ENCODE measurements at places on chromosomes 6 and 20.

DNA sequence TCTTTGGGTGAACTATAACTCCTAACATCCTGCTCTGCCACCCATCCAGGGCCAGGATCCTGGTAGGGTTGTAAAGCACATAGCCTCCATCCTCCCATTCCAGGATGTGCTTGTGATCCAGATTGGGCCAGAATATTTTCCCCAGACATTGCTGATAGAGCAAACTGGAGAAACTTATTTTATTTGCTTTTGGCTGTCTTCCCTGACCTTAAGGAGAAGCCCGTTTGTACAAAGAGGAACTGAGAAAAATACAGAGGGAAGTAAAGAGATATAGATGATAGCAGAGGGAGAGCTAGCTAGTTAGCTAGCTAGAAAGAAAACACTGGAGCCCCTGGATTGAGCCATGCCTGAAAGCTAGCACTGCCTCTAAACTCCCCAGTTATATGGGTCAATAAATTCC, 9.0 kb upstream of the HDAC2 start:
- DNase-seq = no peak

DNA sequence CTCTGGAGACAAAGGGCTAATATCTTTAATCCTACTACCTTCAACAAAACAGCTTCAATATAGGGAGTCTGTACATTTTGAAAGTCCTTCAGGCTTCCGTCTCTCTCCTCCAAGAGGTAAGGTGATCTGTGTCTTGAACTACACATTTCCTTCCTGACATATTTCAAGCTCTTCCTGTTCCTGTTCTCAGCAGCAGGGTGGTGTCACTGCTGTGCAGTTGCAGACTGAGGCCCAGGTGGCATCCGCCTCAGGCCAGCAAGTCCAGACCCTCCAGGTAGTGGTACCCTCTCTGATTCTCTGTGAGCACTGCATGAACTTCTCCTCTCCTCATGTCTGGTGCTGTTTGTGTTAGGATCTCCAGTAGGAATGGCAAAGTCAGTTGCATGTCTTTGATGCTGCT, 7.8 kb downstream of the NFYA start:
- DNase-seq = no peak

GRCh38 chr6:134389658-134390057, 71.7 kb upstream of the SGK1 start:
- no peak for DNase-seq

DNA sequence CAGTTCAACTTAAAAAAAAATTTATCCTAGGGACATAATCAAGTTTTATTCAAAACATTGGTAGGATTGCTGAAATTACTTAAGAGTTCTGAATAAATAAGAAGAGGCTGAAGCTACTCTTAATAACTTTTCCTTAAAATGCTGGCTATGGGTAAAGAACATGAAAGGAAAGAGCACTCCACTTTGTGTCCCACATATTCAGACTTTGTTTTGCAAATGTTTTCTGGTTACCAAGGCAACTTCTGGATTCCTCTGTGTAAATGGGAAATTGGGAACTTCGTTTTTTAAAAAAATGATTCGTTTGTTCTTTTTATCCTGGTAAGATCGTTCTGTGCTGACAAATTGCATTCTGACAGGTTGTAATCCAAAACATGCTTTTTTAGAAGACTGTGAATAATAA, 115.0 kb downstream of the KIF6 start:
- no peak for DNase-seq

GRCh38 chr6:100662264-100662663, 197.5 kb upstream of the SIM1 start:
- no peak for DNase-seq

GRCh38 chr6:133768656-133769295, 120.1 kb upstream of the TCF21 start:
- DNase-seq = no peak

- DNase-seq = no peak
Measured at GRCh38 chr6:30997301-30997700, 13.0 kb upstream of the MUC22 start.

- no peak for DNase-seq
Measured at GRCh38 chr6:167424700-167425099, 99.8 kb downstream of the TTLL2 start.

DNA sequence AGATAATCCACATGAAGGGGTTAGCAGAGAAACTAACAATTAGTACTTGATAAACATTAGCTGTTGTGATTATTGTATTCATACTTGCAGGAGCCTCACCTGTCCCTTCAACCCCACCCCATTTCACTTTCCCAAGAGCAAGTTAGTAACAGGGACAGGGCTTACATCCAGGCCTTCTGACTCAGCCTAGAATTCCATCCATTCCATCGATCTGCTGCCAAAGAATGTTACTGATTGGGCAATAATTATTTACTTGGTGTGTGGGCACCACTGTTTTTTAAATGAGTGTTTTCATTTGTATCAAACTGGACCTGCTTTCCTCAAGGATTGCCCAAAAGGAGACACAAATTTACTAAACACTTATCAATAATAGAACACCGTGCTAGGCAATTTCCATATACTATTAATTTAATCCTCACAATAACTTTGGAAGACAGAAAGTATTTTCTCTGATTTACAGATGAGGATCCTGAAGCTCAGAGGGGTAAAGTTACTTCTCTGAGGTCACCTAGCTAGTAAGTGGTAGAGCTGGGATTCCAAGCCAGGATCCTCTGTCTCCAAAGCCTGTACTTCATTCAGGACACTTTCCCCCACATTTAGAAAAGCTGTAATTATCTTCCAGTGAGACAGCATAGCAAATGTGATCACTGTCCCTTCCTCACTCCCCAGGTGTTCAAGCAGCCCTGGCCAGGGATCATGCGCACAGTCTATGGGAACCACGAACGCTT, 32.8 kb downstream of the GSS start:
- DNase-seq = no peak

- no peak for DNase-seq
Measured at GRCh38 chr20:12670301-12670700, 338.5 kb upstream of the SPTLC3 start.

GRCh38 chr6:4313044-4313686, 177.8 kb upstream of the ECI2 start:
- DNase-seq = no peak

- DNase-seq = no peak
Measured at GRCh38 chr20:33673410-33674293, 576 bp downstream of the NECAB3 start.

GRCh38 chr6:55198715-55199114, 24.4 kb downstream of the HCRTR2 start:
- DNase-seq = no peak

DNA sequence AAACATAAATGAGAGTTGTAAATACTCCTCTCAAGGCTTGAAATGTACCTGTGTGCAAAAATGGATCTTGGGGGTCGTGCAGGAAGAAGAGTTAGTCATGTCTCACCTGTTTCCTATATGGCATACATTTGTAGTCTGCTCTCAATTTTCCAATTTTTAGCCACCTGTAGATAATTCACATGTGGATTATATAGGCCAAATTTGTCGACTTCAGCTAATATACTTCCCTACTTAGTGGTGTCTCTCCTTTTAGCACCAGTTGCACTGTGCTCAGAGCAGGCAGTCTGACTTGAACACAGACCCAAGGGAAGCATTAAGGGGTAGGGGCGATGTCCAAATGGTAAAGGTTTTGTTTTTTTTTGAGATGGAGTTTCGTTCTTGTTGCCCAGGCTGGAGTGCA, 1.9 kb downstream of the RBM24 start:
- DNase-seq = no peak

DNA sequence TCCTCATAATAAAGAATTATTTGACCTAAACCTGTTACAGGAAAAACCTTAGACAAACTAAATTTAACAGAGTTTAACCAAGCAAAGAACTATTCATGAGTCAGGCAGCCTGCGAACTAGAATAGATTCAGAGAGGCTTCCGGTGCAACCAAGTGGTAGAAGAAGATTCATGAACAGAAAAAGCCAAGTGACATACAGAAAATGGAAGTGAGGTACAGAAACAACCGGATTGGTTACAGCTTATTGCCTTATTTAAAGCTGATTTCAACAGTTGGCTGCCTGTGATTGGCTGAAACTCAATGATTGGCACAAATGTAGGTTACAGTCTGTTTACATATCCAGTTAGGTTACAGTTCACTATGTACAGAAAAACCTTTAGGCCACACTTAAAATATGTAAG, 10.1 kb downstream of the PPP1R3G start:
- no peak for DNase-seq

DNA sequence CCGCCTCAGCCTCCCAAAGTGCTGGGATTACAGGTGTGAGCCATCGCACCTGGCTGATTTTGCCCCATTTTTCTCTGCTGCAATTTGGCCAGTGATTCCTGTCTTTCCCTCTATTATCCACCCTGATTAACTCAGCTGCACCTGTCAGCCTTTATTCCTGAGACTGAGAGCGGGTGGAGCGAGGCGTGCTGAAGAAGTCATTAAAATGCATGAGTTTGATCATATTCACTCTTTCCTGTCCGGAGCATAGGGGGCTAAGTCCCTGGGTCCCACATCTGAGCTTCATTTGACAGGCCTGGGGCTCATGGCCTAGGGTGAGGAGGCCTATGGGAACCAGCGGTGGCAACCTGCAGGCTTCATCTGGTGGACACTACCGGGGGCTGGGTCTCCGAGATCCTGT, 25.7 kb upstream of the CTNNBL1 start:
- DNase-seq = no peak

- DNase-seq = no peak
Measured at GRCh38 chr6:3650076-3650958, 101.2 kb downstream of the PXDC1 start.

- no peak for DNase-seq
Measured at GRCh38 chr6:1612974-1613306, 3.2 kb downstream of the FOXC1 start.

DNA sequence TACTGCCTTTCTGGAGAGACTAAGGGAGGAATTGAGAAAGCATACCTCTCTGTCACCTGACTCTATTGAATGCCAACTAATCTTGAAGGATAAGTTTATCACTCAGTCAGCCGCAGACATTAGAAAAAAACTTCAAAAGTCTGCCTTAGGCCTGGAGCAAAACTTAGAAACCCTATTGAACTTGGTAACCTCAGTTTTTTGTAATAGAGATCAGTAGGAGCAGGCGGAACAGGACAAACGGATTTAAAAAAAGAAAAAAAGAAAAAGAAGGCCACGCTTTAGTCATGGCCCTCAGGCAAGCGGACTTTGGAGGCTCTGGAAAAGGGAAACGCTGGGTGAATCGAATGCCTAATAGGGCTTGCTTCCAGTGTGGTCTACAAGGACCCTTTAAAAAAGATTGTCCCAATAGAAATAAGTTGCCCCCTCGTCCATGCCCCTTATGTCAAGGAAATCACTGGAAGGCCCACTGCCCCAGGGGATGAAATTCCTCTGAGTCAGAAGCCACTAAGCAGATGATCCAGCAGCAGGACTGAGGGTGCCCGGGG, 43.1 kb upstream of the RNF182 start:
- DNase-seq = no peak

GRCh38 chr6:136410201-136411024, 120.8 kb upstream of the BCLAF1 start:
- DNase-seq = no peak

GRCh38 chr6:140380427-140381218, 1006.2 kb upstream of the CITED2 start:
- no peak for DNase-seq

GRCh38 chr6:43702534-43703440, 15.2 kb upstream of the MRPS18A start:
- DNase-seq = no peak

DNA sequence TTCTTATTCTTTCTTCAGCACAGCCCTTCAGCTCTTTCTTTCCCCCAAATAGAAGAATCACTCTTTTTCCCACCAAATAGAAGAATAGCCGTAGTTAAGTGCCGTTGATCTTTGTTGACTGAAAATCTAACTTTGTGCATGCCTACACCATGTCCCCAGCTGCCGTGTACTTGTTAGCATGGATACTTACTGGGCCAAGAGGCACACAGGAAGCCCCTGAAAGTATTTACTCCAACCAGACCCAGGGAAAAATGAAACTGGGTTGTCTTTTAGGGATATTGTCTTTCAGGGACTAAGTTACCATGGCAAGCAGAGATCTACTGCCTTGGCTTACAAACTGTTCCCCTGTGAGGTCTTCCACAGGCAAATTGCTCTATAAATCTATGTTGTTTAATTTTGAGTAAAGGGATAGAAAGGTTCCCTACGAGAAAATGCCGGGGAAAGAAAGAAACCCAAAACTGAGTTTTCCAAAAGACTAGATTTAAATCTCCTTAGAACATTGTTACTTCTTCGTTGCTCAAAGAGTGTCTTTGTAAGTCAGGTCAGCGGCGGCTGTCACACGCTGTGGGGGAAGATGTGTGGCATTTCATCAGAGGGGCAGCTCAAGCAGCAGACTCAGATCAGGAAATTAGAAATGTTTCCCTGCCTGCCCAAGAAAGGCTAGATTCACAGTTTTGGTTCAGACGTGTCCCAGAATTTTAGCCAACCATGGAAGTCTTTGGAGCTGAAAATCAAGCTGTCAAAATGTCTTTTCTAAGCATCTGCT, 188.2 kb upstream of the PRND start:
- no peak for DNase-seq

- DNase-seq = no peak
Measured at GRCh38 chr6:157177731-157178336, 145.5 kb downstream of the TMEM242 start.

DNA sequence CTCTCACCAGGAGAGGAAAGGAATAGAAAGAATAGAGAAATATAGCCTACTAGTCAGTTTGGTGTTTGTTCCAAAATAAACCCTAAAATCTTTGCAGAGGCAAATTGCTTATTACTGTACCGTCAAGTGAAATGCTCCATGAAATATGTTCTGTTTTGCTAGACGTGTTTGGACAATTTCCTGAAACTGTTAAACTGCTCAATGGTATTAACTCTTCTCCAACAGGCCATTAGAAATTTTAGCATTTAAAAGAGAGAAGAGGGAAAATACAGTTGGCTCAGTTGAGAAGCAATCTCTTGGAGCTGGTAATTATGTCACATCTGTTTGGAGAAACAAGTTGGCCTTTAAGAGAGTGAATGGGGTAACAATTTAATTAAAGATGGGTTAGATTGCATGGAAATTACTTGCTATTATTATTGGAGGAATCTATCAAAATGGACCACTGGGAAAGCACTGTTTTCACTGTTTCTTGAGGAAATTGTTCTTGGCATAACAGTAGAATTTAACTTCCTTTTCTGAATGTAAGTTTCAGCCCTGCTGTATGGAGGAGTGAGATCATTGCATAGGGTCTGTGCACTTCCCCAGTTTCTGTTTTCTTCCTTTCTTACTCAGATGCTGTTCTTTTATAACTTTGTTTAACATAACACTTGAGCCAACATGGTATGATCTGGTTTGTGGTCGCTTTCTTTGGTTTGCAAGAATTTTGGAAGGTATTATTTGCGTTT, 373.6 kb downstream of the PLCB1 start:
- no peak for DNase-seq

- DNase-seq = no peak
Measured at GRCh38 chr20:18805881-18806280, 7.7 kb upstream of the SCP2D1 start.

GRCh38 chr20:62248890-62249560, 10.7 kb downstream of the OSBPL2 start:
- DNase-seq = no peak

DNA sequence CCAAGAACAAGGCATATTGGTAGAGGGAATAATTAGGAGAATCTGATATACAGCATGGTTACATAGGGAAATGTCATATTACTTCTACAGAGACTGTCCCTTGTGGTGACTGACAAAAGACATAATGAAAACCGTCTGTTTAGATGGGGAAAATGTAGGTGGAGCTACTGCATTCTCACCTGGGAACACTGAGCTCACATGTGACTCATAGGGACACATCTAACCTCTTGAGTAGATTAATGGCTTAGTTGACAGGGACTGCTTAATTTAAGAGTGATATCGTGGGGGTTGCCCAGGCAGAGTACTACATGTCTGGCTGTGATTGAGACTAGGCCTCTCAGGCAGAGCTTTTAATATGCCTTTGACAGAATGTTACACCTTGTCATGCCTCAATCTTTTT, 235.3 kb upstream of the ZFP64 start:
- no peak for DNase-seq

Measured in DMS79 treated with DMSO at 0.1 percent for 48 hours (cell line).